Caco-2 (cell line): ENCODE measurements at places on chromosomes 6 and 20.

- no peaks in the 10 kb centered on the region for H3K36me3 ChIP-seq
- peaks cover 43% of the 10 kb centered on the region for H3K4me1 ChIP-seq
- no peak for DNase-seq
- no peak overlapping the region for H3K4me3 ChIP-seq
- H3K27ac ChIP-seq = no peak overlapping the region
- H3K27me3 ChIP-seq = no peaks in the 10 kb centered on the region
Observed at GRCh38 chr6:2939315-2940009, 31.9 kb downstream of the SERPINB6 start.

- no peak overlapping the region for H3K4me3 ChIP-seq
- no peaks in the 10 kb centered on the region for H3K27me3 ChIP-seq
- no peak for DNase-seq
- H3K27ac ChIP-seq = no peak overlapping the region
- H3K36me3 ChIP-seq = no peaks in the 10 kb centered on the region
Observed at GRCh38 chr6:75853806-75854205, 104.8 kb downstream of the MYO6 start.

- H3K27me3 ChIP-seq = no peaks in the 10 kb centered on the region; the same call in 1 of the 2 replicates
- DNase-seq = peak; percentile 57
- no peak overlapping the region for H3K27ac ChIP-seq
Observed at GRCh38 chr6:85015396-85015990, 251.1 kb upstream of the TBX18 start.

GRCh38 chr20:64237316-64237715, 18.2 kb upstream of the PCMTD2 start:
- peak; percentile 35 for DNase-seq
- H3K4me1 ChIP-seq = peaks cover 5% of the 10 kb centered on the region
- H3K27me3 ChIP-seq = no peaks in the 10 kb centered on the region
- H3K36me3 ChIP-seq = no peaks in the 10 kb centered on the region

- peaks cover 7% of the 10 kb centered on the region for H3K4me1 ChIP-seq
- no peaks in the 10 kb centered on the region for H3K27me3 ChIP-seq
- H3K4me3 ChIP-seq = no peak overlapping the region
Observed at GRCh38 chr6:1615151-1615852, 5.6 kb downstream of the FOXC1 start.

GRCh38 chr6:14366872-14367271, 249.3 kb downstream of the CD83 start:
- H3K27me3 ChIP-seq = no peaks in the 10 kb centered on the region
- H3K36me3 ChIP-seq = no peaks in the 10 kb centered on the region
- peaks cover 6% of the 10 kb centered on the region; the same call in 1 of the 2 replicates for H3K4me1 ChIP-seq
- no peak for DNase-seq
- H3K4me3 ChIP-seq = no peak overlapping the region

GRCh38 chr6:129936329-129937165, 75.4 kb upstream of the TMEM244 start:
- H3K4me3 ChIP-seq = no peak overlapping the region
- peak; percentile 65 for DNase-seq
- H3K4me1 ChIP-seq = no peaks in the 10 kb centered on the region
- no peak overlapping the region for H3K27ac ChIP-seq
- H3K27me3 ChIP-seq = no peaks in the 10 kb centered on the region
- H3K36me3 ChIP-seq = no peaks in the 10 kb centered on the region

DNA sequence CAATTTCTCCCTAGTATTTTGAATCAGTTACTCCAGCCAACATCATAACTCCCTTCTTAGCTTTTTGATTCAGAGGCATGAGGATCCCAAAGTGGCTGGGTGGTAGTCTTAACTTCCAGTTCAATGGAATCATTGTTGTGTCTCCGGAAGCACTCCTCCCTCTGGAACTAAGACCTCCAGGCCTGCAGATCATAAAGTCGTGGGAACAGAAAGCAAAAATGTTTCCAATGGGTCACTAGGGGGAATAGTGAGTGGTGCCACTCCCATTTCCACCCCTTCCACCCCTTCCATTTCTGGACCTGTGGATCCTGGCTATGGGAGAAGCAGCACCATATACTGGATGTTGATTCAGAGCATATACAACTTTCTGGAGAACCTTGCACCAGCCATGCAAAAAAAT, 130.8 kb downstream of the SGK1 start:
- H3K27me3 ChIP-seq = no peaks in the 10 kb centered on the region
- no peak overlapping the region for H3K4me3 ChIP-seq
- peaks cover 18% of the 10 kb centered on the region for H3K4me1 ChIP-seq
- H3K36me3 ChIP-seq = no peaks in the 10 kb centered on the region
- DNase-seq = no peak

DNA sequence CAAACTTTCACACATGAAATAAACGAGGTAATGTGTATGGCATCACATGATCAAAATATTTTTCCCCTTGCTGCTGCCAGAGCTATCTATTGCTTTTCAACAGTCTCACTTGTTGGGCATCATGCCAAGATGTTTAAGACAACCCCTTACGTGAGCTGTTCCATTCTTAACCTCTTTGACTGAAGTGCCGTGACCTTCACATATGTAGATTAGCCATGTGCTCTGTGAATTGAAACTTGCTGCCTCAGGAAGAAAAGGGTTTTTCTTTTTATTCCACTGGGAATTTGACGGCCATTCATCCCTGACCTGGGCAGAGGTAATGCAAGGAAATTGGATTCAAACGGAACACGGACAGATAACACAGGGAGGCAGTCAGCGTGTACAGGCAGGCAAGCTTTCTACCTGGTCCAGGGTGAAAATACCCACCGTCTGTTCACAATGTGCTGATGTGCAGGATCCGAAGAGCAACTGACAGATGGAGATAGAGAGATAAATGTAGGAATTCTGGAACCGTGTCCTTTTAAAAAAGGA, 14.2 kb downstream of the ARID1B start:
- H3K4me3 ChIP-seq = no peak overlapping the region
- H3K27me3 ChIP-seq = no peaks in the 10 kb centered on the region
- no peaks in the 10 kb centered on the region; the same call in 1 of the 2 replicates for H3K36me3 ChIP-seq
- no peak for DNase-seq

GRCh38 chr6:151288712-151289398, 49.1 kb downstream of the AKAP12 start:
- DNase-seq = no peak
- no peaks in the 10 kb centered on the region for H3K27me3 ChIP-seq
- H3K4me3 ChIP-seq = no peak overlapping the region
- H3K27ac ChIP-seq = no peak overlapping the region
- no peaks in the 10 kb centered on the region for H3K36me3 ChIP-seq
- no peaks in the 10 kb centered on the region for H3K4me1 ChIP-seq

GRCh38 chr6:36544228-36544627, 3.1 kb downstream of the STK38 start:
- no peak overlapping the region for H3K4me3 ChIP-seq
- H3K36me3 ChIP-seq = no peaks in the 10 kb centered on the region
- no peaks in the 10 kb centered on the region for H3K27me3 ChIP-seq
- H3K27ac ChIP-seq = no peak overlapping the region
